ENCODE measurements at places on chromosomes 7 and 10.

DNA sequence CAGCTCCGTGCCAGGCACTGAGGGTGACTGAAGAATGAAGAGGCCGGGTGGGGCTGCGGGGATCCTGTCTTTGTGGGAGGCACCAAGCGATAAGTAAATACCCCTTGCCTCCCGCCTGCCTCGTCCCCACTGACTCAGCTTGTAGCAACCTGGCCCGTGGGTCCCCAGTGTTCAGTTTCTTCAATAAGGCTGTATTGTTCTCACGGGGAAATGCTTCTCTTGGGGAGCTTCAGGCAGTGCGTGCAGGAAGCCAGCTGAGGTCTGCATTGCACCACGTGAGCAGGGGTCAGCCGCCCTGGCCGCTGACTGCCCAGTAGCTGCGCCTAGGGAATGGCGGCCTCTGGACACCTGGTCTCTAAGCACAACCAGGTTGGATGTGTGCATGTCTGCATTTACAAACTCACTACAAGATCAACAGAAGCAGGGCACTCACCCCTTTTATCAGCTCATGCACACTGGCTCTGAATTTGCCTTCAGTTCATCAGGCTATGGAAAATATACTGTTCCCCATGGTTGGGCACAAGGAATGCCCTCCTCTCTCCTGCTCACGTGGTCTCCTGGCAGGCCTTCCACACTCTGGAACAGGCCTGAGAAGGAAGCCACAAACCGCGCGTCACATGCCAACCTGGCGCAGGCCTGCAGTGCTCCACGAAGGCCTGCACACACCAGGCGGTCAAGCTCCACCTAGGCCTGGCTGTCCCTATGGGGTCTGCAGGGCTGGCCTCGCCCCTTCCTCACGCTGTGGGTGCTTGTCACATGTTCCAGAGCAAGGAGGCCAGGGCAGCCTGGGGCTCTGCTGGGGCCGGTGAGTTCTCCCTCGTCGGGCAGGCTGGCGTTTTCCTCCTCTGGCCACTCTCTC is 135.7 kb upstream of the RNF32 start:
- DNase-seq = no peak

GRCh38 chr10:4617589-4617988 is 208.4 kb upstream of the AKR1E2 start:
- DNase-seq = no peak

- no peak for DNase-seq
These were observed 42.8 kb downstream of the TBXAS1 start for GRCh38 chr7:139871820-139872219.

DNA sequence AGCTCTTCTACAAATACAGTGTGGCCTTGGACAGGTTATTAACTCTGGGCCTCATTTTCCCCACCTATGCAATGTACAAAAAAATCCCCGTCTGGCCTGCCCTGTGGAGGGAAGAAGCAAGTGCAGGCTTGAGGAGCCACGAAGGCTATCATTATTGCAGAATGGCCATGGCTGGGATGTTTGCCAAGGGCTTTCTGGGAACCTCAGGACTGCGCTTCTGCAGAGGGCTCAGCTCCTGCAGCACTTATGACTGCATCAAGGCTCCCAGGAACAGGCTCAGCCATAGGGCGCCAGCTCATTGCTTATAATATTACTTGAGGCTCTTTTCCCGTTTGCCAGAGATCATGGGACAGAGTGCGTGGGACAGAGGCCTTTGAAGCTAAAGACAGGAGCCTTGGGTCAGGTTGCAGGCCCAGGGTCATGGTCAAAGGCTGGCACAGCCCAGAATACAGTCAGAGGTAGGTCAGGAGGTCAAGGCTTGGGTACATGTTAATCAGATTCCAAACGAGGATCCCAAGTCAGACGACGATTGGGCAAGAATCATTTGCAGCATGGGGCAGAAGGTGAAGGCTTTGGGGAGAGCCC is 20.6 kb upstream of the C10orf105 start:
- DNase-seq = no peak

DNA sequence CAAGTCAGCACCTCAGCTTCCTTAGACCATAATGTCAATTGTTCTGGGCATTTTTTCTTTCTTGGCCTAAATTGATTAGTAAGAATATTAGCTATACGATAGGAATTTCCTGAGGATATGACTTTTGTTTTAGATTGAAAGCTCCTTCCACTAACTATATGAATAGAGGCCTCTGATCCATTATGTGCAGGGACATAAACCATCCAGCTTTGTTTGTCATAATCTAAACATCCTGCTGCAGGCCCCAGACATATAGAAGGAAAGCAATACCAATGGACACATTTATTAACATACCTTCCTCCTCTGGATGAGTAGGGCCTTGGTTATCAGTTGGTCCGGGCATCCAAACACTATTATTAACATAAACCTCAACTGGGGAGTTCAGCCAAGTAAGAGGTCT is 4.3 kb upstream of the GIMAP4 start:
- no peak for DNase-seq

- no peak for DNase-seq
These were observed 266.3 kb upstream of the ZMIZ1 start for GRCh38 chr10:78802431-78802830.

All from stimulated activated naive CD4-positive, alpha-beta T cell (primary cell).